Stomach (tissue), 19 donors: ENCODE measurements at places on chromosomes 2 and 18.

DNA sequence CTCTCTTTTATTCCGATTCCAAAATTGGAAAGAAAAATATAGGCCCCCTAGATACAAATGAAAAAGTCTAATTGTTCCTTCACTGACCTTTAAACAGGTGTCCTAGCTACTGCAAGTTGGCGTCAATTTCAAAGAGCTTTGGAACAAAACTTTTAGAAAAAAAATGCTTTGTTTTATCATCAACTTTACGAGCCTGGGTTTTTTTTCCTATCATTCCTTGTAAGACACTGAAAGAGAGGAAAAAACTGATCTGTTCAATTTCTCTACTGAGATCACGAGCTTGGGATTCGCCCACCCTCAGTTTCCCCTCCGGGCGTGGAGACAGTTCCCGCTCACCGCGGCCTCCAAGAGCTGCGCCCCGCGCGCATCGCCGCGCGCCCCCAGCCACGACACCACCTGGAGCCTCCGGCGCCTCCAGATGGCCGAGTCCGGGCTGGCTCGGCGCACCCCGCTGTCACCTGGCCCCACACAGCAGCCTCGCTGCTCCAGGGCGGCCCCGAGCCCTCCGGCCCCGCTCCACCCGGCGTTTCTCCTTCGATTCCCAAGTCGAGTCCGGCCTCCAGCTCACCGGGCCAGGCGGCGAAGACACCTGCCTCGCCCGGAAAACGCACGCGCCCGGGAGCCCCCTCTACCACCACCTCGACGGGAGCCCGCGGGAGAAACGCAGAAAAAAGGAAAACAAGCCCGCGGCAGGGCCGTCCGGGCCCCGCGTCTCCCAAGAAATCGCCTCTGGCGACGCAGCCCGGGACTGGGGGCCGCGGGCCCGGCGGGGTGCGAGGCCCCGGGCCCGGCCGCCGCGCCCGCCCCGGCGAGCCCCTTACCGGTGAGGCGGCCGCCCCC, 656 bp downstream of the TBC1D8 start:
- DNase-seq, result peak; percentile 73

- DNase-seq, result no peak
Measured at GRCh38 chr2:240561325-240561971, 1.3 kb downstream of the DUSP28 start.

- DNase-seq, result peak; percentile 83
Measured at GRCh38 chr18:13809043-13809430, 14.9 kb upstream of the MC5R start.

DNA sequence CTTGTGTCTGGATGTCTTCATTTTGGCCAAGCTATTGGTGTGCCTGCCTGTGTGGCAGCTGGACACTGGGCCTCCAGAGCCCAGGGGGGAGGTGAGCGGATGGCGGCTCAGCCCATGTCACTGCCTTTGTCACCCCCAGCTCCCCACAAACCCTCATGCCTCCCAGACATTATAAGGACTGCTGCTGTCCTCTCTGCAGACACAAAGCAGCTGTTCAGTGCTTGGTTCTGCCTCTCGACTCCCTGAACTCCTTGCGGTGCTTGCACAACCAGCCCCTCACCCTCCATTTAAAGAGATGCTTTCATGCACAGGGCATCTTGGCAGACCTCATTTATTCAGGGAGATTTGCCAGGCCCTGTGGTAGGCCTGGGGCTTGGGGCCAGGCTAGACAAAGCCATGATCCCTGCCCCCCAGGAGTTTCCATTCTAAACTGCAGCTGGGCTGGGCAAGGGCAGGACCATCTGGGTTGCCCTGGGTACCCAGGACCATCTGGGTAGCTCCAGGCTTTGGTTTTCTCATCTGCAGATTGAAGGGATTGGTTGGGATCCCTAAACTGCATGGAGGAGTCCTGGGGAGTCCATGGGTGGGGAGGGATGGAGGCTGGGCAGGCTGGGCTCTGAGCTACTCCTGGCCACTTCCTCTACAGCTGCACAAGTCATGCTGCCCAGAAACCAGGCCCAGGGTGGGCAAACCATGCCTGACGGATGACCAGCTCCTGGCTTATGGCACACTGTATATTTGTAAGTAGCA, 168.5 kb downstream of the CELF4 start:
- DNase-seq, result no peak

GRCh38 chr2:187580462-187581124, 26.4 kb upstream of the TFPI start:
- DNase-seq, result peak; percentile 82

- no peak for DNase-seq
Measured at GRCh38 chr2:210481601-210482175, 5.1 kb upstream of the LANCL1 start.

DNA sequence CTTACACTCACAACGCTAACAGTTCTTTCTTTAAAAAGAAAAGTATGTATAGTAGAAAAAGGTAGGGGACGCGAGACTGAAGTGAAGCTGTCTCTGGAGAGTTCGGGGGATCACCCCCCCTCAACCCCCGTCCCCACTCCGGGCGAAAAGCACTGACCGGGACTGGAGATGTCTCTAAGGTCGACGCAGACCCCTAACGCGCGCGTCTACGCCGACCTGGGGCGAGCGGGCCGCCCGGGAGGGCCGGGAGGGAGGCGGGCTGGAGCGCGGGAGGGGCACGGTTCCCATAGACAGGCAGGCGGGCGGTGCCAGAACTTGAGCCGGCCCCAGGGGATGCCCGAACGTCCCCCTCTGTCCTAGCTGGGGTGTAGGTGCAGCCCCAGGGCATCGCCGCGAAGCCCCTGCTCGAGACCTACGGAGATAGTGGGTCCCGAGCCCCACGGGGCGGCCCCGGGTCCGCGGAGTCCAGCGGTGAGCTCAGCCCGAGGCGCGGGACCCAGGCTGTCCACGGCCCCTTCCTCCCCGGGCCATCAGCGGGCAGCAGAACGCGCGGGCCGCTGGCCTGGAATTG, 82.2 kb downstream of the CHRNA1 start:
- peak; percentile 73 for DNase-seq

DNA sequence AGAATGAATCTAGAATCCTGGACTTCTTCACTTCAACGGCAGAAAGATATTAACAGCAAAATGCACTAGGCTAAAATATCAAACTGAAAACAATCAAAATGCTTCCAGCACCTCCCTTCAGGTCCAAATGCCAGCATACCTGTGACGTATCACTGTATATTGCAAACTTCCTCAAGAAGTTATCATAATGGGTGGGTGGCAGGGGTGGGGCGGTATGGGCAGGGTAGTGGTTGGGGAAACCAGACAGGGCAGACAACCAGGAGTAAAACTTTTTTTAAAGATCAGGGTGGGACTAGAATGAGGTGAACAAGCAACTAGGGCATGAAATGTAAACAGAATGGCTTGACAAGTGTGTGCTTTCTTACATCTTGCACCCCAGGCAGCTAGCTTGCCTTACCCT, 140.9 kb downstream of the SATB2 start:
- no peak for DNase-seq

DNA sequence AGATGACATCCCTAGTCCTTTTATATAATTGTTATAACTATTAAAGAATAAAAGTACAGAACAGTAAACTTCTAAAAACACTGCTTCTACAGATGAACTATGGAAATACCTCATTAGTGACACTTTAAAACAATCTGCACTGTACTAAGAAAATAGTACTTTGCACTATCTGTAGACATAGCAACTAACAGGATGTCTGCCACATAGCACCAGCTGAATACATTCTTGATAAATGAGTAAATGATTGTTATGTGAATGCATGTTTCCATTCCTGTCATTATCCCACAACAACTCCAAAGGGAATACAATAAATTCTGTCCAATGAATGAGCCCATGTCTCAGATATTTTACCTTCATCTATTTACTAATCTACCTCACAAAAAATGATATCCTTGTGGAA, 115.3 kb upstream of the SLC35G4 start:
- DNase-seq, result no peak

DNA sequence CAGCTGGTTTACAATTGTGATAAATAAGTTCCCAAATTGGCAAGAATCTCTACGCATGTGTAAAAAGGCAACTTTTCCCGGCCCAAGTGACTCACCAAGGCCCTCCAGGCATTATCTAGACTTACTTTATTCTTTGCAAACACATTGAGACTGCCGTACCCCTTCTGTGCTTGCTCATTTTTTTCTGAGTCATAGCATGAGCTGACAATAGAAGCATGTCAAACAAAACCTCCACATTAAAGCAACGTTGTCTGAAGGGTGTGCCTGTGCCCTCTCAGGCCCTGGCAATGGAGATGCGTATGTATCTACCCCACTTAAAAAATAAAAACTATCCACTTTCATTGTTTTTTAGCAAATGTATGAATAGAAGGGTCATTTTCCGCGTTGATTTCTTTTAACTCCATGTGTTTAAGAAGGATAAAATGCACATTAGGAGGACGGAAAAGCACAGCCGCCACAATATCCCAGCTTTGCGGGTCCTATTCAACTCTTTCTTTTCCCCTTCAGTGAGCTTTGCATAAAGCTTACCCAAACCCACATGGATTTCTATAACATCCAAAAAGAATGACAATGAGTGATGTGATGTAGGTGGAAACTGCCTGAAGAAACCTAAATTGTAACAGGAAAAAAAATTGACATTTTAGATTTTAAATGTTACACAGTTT, 298.2 kb downstream of the CDCA7 start:
- peak; percentile 83 for DNase-seq

DNA sequence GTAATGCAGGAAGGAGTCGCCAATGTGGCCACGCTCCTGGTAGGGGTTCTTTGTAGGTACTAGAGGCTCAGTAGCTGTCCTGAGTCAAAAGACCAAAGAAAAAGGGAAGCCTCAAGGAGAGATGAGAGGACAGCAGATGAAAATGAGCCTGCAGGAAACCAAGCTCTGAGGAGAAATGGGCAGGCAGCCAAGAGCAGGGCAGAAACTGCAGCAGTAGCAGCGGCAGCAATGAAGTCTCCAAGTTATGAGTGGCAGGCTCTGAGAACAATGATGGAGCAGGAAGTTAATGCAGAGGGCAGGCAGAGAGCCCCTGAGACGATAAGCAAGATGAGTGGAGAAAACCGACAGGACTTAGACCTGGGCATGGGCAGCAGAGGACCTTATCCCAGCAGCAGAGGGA, 48.2 kb upstream of the TMEM200C start:
- no peak for DNase-seq

DNA sequence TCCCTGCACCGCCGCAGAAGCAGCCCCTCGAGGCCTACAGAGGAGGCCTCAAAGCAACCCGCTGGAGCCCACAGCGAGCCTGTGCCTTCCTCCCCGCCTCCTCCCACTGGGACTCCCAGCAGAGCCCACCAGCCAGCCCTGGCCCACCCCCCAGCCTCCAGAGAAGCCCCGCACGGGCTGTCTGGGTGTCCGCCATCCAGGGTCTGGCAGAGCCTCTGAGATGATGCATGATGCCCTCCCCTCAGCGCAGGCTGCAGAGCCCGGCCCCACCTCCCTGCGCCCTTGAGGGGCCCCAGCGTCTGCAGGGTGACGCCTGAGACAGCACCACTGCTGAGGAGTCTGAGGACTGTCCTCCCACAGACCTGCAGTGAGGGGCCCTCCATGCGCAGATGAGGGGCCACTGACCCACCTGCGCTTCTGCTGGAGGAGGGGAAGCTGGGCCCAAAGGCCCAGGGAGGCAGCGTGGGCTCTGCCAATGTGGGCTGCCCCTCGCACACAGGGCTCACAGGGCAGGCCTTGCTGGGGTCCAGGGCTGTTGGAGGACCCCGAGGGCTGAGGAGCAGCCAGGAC, 31.2 kb downstream of the GPC1 start:
- DNase-seq, result peak; percentile 26
